LoVo (cell line): ENCODE measurements at places on chromosomes 12 and 14.

GRCh38 chr12:94972795-94973194 is 30.7 kb downstream of the NDUFA12 start:
- DNase-seq, result no peak

DNA sequence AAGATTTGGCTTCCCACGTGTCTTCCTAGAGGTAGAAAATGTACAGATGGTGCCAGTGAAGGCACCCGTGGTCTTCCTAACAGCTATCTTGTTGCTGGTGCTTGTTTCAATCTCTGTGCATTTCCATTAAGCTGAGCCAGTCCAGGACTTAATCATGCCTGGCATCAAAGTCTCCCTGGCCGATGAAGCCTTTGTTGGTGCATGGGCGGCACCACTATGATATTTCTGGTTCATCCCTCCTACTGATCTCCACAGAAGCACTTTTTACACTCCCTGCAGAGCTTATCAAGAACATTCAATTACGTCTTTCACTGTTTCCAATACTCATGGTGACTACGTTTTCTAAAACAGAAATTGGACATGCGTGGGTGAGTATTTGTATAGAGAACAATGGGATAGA is 128.4 kb downstream of the TTC8 start:
- no peak for DNase-seq

GRCh38 chr12:74337951-74338350 is 199.7 kb upstream of the ATXN7L3B start:
- peak; percentile 61 for DNase-seq

DNA sequence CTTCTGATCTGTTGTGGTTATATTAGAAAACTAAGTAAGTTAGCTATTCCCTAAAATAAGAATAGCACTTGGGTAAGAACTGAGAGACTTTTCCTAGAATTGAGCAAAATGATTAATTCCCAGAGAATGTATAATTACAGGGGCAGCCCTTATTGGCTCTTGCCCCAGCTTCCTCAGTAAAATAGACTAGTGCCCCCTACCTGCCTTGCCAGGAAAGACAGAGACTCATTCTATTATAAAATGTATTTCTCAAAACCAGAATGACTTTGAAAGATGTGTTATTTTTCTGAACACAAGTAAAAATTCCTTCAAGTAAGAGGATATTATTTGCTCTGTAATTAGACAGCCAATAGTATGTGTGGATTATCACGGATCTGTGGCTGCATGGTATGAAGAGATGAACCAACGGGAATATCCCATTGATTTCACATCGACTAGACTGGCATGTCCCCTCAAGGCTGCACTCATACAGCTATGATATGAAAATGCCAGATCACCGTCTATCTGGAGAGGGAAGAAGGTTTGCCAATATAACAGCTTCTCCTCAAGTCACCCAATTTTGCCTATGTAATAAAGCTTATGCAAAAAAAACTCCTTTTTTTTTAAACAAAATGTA is 7.4 kb upstream of the GLRX5 start:
- DNase-seq, result peak; percentile 30

DNA sequence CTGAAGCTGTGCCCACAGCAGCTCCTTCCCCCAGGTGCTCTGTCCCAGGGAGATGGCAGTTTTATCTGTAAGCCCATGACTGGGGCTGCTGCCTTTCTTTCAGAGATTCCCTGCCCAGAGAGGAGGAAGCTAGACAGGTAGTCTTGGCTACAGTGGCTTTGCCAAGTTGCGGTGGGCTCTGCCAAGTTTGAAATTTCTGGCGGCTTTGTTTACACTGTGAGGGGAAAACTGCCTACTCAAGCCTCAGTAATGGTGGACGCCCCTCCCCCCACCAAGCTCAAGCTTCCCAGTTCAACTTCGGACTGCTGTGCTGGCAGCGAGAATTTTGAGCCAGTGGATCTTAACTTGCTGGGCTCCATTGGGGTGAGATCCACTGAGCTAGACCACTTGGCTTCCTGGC is 124.7 kb downstream of the MSRB3 start:
- no peak for DNase-seq

- DNase-seq, result peak; percentile 39
These were observed 72.7 kb downstream of the DYRK2 start for GRCh38 chr12:67721248-67721647.

DNA sequence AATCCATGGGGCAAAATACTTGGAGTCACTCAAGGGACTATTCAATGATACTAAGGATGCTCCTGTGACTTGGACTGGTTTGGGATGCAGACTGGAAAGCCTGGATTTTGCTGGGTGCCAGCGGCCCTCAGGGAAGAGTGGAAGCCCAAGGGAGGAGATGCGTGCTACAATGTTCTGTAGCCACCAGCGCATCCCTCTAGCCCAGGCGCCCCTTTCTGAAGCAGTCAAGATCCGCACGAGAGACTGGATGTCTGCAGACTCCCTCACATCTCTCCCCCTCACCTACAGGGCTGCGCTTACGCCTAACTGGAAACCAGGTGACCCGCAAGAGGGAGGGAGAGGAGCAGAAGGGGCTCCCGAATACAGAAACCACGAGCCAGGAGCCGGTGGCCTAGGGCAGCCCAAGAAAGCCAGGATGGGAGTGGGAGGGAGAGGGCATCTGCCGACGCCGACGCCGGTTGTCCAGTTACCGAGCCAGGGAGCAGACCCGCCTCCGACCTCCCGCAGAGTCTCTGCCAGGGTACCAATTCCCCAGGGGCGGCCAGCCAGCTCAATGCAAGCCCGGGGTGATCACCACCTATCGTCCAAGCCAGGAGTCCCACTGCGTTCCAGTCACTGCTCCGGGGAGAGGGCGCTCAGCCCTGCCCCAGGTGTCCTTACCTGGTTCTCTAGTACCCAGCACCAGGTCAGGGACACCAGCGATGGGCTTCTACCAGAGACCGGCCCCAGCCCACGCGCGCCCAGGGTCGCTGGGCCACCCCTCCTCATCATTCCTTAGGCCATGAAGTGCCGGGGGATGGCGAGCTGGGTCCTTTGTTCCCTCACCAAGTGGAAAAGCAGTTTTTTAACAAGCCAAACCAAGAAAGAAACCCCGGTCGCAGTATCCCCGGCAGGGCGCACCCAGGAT is 1.2 kb downstream of the NTN4 start:
- DNase-seq, result no peak

GRCh38 chr12:1610072-1610643 is 15.8 kb upstream of the FBXL14 start:
- DNase-seq, result no peak

GRCh38 chr14:68947802-68948201 is 31.3 kb downstream of the ACTN1 start:
- DNase-seq, result no peak

DNA sequence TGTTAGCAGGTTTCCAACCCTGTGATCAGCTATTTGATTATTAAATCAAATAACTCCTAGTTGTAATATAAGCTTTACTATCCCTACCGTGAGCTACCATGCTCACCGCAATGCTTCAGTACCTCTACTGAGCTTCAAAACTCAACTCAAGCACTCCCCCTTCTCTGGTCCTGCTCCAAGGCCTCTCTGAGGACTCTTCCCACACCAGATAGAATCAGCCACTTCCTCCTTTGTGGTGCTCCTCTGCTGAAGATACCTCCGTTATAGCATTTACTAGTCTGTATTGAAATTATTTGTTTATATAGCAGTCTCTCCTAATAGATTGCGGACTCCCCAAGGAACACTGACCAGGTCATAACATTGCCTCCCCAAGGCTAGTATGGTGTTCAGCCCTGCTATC is 17.5 kb downstream of the AREL1 start:
- DNase-seq, result no peak

DNA sequence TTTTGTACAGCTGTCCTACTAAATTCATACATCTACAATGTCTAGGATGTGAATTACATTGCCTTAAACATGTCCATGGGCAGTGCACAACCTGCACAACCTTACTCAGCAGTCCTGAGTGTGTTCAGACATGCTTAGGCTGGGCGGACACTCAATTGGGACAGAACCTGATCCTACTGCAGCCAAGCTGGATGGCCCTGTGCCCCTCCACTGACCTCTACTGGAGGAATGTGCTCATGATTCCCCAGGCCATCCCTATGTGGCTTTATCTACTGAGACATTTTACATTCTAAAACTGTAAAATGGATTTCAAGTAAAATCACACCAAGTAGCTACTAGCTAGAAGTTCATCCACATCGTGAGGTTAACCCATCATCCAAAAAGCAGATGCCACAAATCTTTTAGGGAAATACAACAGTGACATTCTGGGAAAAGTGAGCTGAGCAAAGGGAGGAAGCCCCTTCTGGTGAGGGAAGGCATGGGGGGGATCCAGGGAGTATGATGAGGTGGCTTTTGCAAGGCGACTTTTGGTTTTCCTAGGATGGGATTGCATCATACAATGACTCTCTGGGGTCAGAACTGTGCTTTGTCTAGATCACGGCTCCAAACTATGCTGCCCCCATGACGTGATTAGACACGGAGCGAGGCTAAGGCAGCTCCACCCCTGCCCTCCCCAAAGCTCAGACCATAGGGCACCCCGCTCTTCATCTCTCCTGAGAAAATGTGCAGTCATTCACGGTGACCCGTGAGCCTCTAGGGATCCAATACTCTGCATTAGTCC is 911.7 kb upstream of the TMEM132C start:
- no peak for DNase-seq

GRCh38 chr12:19234981-19235871 is 105.7 kb downstream of the PLEKHA5 start:
- DNase-seq, result no peak

DNA sequence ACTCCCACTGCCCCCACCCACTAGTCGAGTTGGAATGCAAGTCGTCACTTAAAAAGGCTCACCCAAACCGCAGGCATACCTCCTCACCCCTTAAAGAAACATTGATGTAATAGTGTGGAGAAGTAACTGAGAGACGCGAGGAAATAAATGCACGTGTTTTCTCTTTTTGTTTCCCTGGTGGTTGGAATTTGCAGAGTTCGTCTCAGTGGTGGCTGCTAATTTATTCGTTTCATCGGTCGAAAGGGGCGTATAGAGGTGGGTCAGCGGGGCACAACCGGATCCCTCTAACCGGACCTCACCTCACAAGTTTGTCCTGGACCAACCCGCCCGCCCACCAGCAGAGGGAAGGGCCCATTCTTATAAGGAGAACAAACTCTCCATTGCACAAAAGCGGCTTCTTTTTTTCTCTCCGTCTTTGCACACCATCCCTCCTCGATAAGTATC is 5.0 kb upstream of the NPAS3 start:
- DNase-seq, result no peak

GRCh38 chr12:58887068-58887467 is 33.2 kb downstream of the LRIG3 start:
- DNase-seq, result no peak

- no peak for DNase-seq
These were observed 22.4 kb downstream of the OR10G2 start for GRCh38 chr14:21612324-21612723.

GRCh38 chr12:101857043-101857558 is 20.3 kb upstream of the DRAM1 start:
- peak; percentile 16 for DNase-seq

DNA sequence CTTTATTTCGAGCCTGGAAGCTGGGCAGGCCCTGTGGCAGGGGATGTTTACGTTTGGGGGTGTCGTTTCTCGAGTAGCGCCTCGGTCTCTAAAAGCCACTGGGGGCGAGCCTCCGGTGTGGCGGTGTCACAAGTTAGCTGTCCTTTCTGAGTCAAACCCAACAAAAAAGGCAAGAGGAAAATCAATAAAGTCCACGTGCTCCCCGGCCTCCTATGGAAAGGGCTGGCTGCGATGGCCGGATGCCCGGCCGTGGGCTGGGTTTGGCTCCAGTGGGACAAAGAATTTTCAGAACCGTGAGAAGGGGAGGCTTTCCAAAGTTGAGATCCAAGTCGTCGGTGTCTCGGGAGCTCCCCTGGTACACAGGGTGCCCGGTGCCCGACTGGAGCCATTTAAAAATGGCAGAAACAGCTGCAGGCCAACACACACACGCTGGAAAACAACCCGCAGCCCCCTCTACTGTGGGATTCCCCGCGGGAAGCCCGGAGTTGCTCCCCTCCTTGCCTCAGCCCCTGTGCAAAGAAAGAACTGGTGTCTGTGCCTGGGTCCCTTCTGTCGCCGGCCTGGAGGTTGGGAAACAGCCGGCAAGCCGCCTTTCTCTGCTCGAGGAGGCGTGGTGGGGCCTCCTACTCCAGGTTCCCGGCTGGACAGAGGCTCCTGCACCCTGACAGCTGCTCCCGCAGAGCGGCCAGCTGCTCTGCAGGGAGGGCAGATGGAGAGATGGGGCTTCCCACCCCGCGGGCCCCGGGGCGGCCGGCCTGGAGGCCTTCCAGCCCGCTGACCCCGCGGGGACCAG is 1.9 kb downstream of the BCL7A start:
- DNase-seq, result peak; percentile 45

DNA sequence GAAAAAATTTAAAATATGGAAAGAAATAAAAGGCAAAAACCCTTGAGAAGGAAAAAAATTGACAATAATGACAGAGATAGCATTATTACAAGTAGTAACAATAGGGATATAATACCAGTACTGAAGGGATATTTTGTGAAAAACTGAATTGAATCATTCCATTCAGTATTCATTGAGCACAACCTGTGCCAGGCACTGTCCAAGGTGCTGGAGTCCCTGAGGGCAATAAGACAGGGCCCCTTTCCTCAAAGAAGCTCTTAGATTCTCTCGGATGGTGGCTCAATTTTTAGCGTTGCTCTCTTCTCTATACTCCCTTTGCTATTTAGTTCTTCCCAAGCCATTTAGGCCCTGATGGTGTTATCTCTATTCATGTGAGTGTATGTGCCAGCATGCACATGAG is 34.3 kb upstream of the GAS2L3 start:
- DNase-seq, result peak; percentile 58
